AG20443 (cell line): ENCODE measurements at places on chromosomes 2 and 18.

DNA sequence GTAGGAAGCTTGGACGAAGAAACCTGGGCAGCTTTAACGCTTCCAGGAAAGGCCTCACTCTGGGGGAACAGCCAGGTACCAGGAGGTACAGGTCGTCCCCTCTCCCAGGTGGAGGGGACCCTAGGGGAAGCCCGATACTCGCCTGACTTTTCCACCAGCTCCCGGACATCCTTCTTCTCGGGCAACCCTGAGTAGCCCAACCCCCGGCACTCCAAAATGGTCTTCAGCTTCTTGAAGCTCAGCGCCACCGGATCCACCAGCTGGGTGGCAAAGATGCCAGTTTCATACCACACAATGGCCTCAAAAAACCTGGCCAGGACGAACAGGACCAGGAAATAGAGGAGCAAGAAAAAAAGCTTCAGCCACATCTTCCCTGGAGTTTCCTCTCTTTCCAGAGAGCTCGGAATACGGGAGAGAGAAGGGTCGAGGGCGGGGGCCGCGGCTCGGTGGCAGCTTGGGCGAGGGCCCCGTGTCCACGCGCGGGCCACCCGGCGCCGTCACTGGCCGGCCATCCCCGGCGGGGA, 1.1 kb downstream of the RNF103 start:
- peak; percentile 24 for DNase-seq

DNA sequence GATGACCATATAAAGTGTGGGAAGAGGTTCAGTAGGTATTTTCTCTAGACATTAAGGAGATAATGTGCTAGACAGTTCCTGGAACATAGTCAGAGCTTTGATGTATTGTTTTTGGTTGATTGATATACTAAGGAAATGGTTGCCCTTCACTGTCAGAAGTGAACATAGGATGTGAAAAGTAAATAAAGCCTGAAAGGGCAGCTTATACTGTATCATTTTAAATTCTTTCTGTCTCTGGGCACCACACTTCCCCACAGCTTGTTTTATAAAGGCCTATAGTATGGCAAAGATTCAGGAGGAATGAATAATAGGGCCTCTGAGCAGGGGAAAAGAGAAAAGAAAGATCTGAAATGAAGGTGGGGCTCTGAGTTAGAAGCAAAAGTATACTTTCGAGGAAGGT, 72.7 kb upstream of the ITPRID2 start:
- DNase-seq: no peak

DNA sequence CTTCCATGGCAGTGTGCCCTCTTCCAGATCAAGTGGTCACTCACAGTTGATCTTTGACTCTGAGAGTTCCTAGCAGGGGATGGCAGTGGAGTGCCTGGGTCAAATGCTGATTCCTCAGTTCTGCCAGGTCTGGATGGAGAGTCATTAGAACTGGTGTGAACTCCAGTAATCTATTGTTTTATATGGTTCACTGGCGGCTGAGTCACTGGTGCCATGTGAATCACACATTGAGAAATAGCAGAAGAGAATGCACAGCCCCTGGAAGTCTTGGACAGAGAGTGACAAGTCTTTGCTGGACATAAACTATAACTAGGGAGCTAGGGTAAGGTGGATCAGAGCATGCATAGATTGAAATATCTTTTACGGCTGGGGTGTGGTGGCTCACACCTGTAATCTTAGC, 86.9 kb downstream of the EIF2AK3 start:
- peak; percentile 69 for DNase-seq

GRCh38 chr2:46469700-46470099, 9.7 kb upstream of the TMEM247 start:
- DNase-seq: no peak

DNA sequence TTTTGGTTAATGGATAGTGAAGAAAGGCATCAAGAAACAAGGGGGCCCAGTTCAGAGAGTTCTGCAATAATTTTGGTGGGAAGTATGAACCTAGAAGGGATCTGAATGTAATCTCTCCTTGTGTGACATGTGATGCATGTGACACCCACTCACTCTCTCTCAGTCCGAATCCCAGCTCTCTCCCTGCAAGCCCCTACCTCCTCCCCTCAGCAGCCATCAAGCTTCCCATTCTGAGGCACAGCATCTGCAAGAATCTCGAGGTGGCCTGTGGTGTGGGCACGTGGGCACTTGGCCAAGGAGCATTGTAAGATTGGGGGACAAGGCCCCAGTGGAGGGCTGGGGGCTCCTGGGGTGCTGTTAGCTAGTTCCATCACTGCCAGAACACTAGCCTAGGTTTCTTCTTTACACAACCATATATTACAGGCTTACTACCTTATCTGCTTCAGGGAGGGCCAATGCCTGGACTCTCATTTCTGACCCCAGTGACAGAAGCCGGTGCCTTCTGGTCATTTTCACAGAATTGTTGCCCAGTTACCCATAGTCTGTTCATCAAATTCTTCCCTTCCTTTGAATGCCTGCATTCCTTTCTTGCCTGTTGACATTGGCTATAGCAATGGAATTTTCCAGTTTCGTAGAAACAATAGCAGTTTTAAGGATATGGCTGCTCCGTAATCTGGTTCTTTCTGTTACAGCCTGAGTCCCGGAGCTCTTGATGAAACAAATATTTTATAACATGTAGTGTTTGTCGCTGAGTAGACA, 13.3 kb upstream of the LCLAT1 start:
- DNase-seq: peak; percentile 11

GRCh38 chr2:129864719-129865118, 114.7 kb upstream of the RAB6C start:
- no peak for DNase-seq

DNA sequence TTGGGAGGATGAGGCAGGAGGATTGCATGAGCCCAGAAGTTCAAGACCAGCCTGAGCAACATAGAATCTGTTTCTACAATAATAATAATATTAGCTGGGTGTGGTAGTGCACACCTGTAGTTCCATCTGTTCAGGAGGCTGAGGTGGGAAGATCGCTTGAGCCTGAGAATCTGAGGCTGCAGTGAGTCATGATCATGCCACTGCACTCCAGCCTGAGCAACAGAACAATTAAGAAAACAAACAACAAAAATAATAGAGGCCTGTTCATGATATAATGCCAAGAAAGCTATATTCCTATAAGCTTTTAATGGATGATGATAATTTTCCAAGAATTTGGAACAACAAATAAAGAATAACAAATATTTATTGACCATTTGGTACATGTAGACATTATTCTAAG, 6.9 kb upstream of the CCBE1 start:
- DNase-seq: no peak

- no peak for DNase-seq
Measured at GRCh38 chr2:235460548-235461047, 33.2 kb upstream of the AGAP1 start.

GRCh38 chr2:63817382-63817781, 24.3 kb upstream of the UGP2 start:
- DNase-seq: no peak

GRCh38 chr2:195312662-195313061, 344.4 kb upstream of the SLC39A10 start:
- no peak for DNase-seq

- peak; percentile 55 for DNase-seq
Measured at GRCh38 chr2:23925702-23926289, 1.1 kb downstream of the ATAD2B start.

DNA sequence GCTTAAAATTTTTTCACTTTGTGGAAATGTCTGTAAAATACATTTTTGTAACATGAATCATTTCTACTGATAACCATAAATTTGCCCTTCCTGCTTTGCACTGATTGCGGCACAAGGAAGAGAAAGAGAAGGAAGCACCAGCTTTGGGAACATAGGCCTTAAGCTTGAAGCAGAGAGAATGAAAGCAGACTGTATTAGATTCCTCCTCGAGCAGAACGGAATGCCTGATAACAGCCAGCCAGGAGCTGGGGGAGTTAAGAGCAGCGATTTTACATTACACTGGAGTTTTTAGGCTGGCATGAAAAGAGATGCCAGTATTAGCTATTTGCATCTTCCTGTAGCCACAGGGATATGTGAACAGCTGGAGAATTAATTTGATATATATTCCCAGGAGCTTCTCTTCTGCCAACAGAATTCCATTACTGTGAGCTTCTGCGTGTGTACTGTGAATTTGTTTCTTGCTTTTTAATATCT, 33.5 kb downstream of the CRIM1 start:
- no peak for DNase-seq

GRCh38 chr2:227870710-227871374, 589 bp upstream of the DAW1 start:
- DNase-seq: no peak

DNA sequence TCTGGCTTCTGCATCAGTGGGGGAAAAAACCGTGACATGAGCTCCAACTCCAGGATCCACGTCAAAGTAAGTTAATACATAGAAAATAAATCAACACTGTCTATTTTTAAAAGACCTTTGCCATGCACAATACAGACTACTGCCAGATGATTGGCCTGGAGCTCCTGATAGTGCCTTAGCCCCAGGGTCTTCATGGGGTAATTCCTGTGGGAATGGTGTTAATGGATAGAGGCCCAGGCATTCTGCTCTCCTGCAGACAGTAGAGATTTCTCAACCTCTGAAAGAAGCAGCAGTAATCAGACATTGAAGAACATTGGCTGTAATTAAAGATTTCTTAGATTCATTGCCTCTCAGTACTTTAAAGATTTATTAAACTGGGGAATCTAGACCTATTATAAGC, 4.3 kb upstream of the PLCL1 start:
- no peak for DNase-seq

GRCh38 chr2:149611100-149611820, 23.7 kb upstream of the MMADHC start:
- DNase-seq: peak; percentile 9

DNA sequence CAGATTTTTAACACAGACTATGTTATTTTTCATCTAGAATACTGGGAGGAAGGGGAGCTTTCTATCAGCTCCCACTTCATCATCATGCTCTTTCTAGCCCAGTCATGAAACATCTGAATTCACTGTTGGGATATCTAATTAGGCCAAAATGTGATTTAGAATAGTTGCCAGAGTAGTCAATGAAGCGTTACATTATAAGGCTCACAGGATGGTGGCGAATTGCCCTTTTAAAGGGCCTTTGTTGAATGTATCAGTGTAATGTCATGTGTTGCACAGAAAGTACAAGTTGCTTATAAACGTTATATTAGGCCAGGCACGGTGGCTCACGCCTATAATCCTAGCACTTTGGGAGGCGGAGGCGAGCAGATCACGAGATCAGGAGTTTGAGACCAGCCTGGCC, 45.6 kb downstream of the PDE1A start:
- no peak for DNase-seq

DNA sequence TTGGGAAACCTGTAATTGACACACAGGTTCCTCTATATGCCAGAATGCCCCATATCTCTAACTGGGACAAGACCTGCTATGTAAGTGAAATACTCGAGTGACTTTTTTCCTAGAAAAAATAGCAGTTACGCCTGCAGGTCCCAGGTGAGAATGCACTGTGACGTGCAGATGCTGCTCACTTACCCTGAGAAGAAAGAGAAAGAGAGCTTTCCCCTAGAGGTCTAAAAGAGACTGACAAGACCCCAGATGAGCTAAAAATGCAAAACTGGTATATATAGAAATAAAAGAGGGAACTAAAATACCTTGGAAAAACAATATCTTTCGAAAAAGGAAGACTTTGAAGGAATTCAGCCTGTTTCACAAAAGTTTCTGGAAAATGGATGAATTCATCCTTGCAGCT, 383.0 kb upstream of the DCC start:
- no peak for DNase-seq

DNA sequence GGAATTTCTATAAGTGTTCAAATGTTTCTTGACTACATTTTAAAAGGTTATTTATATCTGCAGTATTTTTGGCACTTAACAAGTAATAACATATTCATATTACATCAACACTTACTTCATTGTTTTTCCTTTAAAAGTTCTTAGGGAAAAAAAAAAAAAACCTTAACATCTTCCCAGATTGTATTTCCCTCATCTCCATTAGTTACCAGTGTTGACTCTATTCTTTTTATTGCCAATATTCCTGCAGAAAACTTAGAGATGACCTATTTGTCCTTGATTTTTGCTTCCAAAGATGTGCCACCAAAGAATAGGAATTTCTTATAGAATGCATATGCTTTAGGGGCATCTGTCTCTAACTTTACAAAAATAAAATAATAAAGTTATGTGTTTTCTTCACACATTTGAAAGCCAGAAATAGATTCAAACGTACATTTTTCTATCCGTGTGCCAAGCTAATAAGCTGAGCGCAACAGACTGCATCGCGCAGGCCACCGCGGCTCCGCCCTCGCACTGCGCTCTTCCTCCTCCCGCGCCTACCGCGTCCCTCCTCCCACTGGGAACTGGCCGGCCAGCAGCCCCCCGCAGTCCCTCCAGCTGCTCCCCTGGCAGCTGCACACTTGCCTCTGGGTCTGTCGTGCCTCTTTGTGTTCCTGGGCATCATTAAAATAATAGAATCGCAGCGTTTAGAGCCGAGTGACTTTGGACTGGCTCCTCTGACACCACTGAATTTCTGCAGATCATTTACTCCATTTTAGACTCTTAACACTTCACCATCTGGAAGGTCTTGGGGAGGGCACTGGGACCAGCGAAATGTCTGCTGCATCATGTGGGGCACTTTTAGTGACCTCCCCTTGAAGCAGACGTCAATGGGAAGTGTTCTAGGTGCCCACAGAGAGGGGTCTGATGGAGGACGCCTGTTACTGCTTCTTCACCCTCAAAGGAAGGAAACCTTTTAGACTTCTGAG, 21.2 kb upstream of the NAB1 start:
- DNase-seq: peak; percentile 80

GRCh38 chr2:21947046-21947445, 823.3 kb downstream of the TDRD15 start:
- DNase-seq: no peak

DNA sequence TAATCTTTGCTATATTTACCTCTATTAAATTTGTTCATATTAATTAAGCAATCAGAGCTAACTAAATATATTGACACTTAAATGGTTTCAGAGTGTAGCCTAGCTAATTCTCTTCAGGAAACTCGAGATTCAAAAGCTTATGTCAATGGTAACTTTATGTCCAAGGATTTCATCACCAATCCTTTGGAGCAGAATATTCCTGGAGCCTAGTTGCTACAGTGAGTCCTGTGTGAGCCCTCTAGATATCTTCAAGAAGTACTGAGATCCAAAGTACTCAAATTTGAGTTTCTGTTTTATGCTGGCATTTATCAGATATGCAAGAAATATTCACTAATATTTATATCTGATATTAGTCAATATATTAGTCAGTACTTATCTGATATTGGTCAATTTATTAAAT, 31.3 kb downstream of the DTNA start:
- no peak for DNase-seq

- DNase-seq: no peak
Measured at GRCh38 chr2:226831266-226831665, 4.6 kb upstream of the RHBDD1 start.

DNA sequence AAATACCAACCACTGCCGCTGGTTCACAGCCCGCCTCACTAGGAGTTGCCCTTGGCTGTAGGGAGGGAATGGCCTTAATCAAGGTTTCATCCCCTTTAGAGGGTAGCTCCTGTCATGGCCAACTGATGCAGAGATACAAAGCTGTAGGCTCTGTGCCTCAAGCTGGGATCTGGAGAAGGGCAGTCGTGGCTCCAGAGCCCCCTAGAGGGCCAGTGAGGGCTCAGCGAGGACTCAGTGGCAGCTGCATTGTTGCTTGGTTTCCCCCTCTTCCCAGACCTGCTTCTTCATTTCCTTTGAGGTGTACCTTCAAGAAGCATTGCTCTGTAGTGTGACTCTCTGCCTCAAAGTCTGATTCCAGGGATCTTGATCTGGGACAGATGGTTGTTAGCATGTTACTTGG, 302.1 kb downstream of the LPIN1 start:
- DNase-seq: no peak

- peak; percentile 90 for DNase-seq
Measured at GRCh38 chr2:42835577-42836371, 43.4 kb upstream of the HAAO start.

- DNase-seq: peak; percentile 45
Measured at GRCh38 chr2:39094717-39095363, 26.0 kb downstream of the SOS1 start.
